ENCODE measurements at places on chromosomes 6 and 20.

DNA sequence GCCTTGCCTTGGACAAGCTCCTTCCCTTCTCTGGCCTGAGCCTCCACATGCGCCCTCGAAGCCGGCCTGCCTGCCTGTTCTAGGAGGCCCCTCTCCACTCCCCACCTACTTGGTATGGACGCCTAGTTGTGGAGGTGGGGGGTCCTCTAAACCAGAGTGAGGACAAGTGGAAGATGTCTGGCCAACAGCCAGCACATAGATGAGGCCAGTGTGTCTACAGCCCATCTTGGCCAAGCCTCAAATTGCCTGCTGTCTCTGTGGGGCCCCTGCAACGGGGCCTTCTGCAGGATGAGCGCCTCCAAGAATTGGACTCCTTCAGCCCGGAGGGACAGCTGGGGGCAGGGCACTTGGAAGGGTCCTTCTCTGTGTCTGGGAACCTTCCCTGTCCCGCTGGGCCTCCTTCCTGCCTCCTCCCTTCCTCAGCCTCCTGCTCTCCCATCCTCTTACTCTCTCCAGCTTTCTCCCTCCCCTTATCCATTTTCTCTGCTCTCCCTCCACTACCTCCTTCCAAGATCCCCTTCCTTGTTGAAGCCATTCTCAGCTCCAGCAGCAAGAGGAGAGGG lies 1.6 kb downstream of the MDFI start:
- DNase-seq, result no peak

DNA sequence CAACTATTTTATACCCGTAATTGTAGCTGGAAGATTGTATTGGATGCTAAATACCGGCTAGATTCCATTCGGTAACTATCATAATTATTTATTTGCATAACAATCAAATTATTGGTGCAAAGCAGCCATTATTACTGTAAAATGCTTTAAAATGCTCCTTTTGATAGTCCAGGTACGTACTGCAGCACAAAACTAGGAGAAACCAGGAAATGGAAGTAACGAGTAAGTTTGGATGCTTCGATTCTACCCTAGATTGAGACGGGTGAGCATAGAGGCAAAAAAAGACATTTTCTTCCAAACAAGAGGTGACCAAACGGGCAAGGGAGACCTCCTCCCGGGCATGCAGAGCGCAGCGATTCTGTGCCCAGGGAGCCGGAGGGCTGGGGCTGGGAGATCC lies 469 bp upstream of the XRN2 start:
- DNase-seq, result no peak

- DNase-seq, result no peak
Measured at GRCh38 chr20:62368392-62368975, 1.4 kb upstream of the LAMA5 start.

- DNase-seq, result no peak
Measured at GRCh38 chr20:16982091-16982726, 234.1 kb downstream of the OTOR start.

DNA sequence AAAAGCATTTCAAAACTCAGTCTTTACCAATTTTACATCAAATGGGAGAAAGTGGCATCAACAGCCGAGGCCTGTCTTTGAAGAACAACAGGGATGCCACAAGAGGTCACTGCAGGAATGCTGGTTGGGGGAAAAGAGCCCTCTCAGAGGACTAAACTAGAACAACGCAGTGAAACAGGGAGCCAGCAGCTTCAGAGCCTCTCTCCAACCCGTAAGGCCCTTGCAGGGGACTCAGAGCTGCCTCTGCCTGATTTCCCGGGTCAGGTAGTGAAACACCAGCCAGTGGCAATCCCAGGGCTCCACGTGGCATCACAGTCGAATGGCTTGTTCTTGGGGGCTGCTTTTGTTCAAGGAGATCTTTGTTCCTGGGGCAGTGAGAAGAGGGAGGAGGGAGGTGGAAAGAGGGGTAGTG lies 55.0 kb upstream of the KCNK16 start:
- DNase-seq, result no peak

- DNase-seq, result no peak
Measured at GRCh38 chr6:25414168-25414567, 135.0 kb downstream of the CARMIL1 start.

- DNase-seq, result no peak
Measured at GRCh38 chr6:77133031-77133430, 330.3 kb downstream of the HTR1B start.
